ENCODE measurements at places on chromosomes 1 and 21.

DNA sequence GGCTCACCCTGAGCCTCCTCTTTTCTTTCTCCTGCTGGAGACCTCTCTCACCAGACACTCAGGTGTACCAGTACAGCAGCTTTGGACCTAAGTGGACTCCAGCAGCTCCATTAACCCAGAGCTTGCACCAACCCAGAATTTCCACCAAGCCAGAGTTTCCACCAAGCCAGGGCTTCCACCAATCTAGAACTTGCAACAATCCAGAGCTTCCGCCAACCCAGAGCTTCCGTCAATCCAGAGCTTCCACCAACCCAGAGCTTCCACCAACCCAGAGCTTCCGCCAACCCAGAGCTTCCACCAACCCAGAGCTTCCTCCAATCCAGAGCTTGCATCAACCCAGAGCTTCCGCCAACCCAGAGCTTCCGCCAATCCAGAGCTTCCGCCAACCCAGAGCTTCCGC is 23.2 kb downstream of the CRYAA start:
- DNase-seq, result no peak

- DNase-seq, result peak; percentile 54
Measured at GRCh38 chr1:232980355-232980978, 30.1 kb downstream of the NTPCR start.

DNA sequence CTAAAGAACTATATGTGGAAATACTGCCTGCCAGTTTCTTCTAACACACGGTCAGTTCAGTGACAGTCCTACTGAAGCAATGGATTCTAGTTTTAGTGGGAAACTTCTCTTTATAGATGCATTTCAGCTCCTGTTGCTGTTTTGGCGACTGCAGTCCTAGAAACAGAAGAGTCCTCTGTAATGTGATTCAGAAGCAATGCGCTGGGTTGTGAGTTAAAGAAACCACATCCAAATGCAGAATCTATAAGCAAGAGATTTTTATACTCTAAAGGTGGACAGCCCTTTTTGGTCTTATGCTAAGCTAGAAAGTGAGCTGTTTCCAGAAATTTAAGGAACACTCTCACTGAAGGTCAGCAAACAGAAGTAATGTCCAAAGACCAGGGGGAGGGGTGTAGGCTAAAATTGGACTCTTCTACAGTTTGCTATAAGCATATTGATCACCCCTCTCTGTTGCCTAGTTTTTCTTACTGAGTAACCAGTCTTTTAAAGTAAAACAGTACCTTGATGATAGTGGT is 30.8 kb downstream of the DUSP10 start:
- DNase-seq, result no peak

GRCh38 chr1:60965280-60965854 is 117.0 kb upstream of the NFIA start:
- DNase-seq, result no peak

GRCh38 chr1:221548942-221549341 is 192.9 kb downstream of the DUSP10 start:
- no peak for DNase-seq

GRCh38 chr1:36396359-36396758 is 1.3 kb downstream of the LSM10 start:
- no peak for DNase-seq

GRCh38 chr1:109513110-109513710 is 3.7 kb upstream of the AMIGO1 start:
- no peak for DNase-seq

DNA sequence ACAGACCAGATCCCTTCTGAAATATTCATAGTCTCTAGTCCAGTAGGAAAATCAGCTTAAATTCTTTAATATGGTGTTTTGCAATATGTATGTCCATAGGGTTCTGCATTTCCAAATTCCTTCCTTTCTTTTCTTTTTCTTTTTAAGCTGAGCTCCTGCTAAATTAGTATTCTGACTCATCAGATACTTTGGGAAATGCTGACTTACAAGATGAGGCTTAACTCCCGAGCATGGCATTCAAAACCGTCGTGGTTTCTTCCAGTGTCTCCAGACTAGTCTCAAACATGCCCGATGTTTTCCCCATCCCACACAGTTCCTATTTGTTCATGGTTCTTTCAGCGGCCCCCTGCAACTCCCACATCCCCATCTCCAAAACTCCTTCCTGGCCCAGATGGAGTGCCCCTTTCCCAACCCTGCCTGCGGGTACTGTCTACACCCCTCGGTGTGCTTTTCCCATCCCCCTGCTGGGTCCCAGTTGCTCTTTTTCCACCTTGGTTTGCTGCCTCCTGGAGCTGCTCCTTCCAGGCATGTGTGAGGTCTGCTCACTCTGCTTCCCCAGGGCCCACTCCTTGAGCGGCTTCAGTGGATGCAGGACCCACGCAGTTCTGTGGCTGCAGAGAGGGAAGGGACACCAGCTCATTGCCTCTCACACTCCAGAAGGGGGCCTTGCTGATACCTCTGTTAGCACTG is 19.5 kb upstream of the ETV3 start:
- DNase-seq, result peak; percentile 38

DNA sequence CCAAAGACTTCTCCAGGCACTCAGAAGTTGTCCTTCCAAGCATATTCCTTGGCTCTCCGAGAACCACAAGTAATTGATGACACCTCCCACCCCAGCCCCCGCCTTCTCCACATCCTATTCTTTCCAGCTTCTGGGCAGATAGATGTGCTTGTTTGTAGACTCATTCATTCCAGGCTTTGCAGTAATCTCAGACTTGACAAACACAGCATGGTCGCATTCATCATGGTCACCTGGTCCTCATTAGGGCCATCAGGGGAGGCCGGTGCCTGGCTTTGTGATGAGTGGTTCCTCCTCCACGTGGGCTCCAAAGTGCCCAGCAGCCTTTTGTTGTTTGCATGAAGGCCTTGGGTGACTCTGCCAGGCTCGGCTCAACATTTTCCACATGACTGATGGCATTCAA is 28.5 kb upstream of the KCNE2 start:
- peak; percentile 24 for DNase-seq

DNA sequence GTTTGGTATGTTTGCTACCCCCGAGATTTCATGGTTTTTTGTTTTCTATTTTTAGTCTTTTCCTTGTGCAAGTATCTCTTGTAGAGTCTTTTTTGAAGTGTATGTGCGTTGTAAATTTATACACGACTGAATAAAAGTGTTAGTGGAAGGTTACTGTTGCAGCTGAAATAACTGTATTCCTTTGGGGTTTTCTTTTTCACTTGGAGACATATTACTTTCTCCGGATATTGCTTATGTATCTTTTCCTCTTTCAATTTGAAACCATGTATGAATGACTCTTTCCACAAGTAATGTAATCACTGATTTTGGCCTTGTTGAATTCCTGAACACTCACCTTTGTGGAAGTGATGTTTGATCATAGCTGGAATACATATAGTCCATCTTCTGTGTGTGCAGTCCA is 956 bp downstream of the URB2 start:
- DNase-seq, result no peak

GRCh38 chr1:82086739-82087138 is 286.0 kb downstream of the ADGRL2 start:
- DNase-seq, result peak; percentile 50

DNA sequence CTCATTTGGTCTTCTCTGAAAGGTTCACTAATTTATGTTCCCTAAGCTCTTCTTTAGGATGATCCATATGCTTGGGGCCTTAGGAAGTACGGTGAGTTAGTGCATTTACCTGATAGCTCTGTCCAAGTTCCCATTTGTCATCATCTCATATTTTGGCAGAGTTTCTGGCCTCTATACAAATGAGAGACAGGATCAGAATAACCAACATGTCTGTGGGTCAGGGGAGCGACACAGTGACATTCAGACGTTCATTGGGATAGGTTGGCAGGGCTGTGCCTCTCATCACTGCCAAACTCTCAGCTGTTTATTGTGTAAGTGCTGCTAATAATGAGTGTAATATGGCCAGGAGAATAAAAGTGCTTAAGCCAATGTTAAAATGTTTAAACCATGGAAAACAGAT is 561.1 kb upstream of the ZRANB2 start:
- no peak for DNase-seq

- DNase-seq, result peak; percentile 67
Measured at GRCh38 chr1:43934101-43934985, 742 bp downstream of the ARTN start.

DNA sequence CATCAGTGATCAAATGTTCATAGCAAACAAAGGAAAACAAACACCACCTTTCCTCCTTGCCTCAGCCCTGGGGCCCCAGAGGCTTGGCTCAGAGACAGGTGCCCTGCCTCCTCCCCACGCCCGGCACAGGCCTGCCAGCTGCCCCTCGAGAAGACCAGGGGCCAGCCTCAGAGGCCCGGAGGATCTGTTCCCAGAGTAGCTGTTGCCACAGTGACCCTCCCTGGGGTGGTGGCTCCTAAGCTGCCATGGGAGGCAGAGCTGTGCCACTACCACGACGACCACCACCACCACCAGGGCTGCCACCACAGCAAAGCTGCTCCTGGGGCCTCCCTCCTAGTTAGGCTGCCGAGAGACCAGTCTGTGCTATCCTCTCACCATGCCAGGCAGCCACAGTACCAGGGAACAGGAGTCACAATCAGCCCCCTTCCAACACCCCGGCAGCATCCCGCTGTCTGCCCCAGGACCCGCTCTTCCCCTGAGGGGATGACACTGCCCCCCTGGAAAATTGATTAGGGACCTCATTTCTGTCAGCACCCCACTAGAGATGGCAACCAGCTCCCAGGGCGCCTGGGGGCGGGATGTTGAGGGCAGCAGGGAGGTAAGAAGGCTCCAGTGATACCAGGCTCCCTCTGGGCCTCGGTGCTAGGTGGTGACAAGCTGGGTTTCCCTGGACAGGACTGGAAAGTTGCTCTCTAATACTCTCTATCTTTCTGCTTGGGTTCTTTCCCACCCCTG is 30.5 kb downstream of the KCNC4 start:
- DNase-seq, result no peak

GRCh38 chr1:2611621-2612437 is 21.0 kb downstream of the MMEL1 start:
- no peak for DNase-seq

GRCh38 chr1:178651742-178652141 is 73.3 kb upstream of the RALGPS2 start:
- no peak for DNase-seq

DNA sequence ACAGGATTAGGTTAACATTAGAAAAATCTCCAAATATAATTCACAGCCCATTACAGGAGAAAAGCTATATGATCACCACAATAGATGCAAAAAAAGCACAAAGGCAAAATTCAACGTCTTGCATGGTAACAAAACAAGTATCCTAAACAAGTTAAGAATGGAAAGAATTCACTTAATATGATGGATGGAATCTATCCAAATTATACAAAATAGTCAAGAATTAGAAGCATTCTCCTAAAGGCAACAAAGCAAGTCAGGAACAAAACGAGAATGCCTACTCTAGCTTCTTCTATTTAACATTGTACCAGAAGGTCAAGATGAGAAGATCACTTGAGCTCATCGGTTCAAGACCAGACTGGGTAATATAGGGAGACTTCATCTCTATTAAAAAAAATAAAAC is 442.8 kb downstream of the SETD4 start:
- DNase-seq, result no peak

DNA sequence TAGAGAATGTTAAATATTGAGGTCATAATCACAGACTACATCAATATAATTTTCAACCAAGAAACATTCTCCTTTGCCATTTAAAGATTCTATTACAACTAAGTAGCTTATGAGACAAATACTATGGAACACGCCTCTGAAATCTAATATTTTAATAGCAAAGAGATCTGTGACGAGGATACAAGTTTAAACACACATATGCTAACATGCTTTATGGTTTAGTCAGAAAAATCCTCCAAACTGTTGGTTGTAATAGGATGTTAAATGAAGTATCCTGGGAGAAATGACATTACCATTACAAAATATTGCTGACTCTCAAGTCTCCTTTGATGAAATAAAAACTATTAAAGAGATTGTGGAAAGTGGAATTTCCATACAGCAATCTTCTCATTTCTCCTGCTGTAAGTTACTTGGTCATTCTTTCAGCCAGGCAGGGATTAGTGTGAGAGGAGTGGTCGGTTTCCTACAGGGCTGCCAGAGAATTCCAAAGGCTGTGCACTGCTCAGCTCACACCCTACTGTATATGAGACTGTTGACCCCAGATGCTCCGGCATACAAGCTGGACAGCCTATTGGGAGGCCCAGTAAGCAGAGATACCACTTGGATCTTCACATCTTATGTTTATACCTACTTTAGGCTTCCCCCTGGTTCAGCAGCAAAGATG is 26.6 kb downstream of the SCYL3 start:
- no peak for DNase-seq

- DNase-seq, result no peak
Measured at GRCh38 chr1:204932573-204932909, 61.9 kb downstream of the NFASC start.

DNA sequence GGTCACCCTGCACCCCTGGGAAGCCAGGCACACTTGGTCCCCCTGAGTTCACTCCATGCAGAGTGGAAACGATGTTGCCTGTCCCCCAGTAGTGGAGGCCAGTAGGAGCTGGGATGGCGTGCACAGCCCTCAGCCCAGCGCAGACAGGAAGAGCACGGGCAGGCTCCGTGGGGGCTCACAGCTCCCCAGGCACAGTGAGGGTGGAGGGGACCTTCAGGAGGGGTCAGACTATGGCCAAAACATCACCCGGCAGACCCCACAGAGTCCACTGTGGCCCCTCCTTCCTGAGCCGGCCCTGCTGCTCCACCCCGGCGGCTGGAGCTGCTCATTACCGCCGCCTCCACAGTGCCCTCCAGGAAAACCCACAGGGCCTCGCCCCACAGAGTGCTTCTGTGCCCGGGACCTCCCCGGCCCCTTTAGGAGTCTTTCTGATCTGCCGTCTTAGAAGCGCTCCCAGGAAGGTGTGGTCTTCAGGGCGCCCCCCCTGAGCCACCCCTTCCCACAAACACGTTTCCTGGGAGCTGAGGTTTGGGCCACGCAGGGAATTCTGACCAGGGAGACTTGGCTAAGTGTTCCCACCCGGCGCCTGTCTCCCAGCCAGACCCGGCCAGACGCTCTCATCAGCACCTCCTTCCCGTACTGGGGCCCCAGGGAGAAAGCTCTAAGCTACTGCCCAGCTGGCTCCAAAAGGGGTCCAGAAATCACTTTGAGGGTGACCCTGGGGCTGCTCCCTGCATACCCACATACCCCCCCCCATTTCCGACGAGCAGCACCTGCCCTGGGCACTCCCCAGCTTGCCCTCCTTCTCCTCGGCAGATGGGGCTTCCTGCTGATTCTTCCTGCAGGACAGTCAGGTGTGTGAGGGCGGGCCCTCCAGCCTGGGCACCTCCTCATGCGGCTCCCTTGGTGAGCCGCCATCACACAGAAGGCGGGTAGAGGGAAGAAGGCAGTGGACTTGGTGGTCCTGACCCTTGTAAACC is 38.8 kb downstream of the RIPK4 start:
- no peak for DNase-seq

DNA sequence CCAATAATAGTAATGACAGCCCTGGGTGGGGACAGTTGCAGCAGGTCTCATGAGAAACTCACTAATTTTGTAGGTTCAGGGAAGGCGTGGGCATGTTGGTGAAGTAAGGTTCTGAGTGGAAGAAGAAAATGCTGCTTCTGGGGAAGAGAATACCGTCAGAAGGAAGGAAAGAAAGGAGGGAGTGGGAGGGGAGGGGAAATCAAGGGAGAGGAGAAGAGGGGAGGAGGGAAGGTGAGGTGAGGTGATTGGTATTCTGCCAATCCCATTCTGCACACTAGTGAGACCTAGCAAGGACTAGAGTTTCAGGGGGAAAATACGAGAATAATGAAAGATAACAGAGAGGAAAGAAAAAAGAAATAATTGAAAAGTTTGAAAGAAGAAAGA is 32.4 kb upstream of the MGST3 start:
- DNase-seq, result no peak

Data from M059J (cell line).